ENCODE measurements at places on chromosomes 12 and 14. TPM values are rescaled to one million over a fixed set of nuclear protein-coding genes. Genes with fewer than 3 reads are reported as not detected.

The KRT85 gene
- not detected for polyA plus RNA-seq

The PLEKHG7 gene
- polyA plus RNA-seq, result 1.1 TPM

GRCh38 chr12:9961901-9962300, 9.3 kb upstream of the CLEC12A start:
- DNase-seq, result no peak

GRCh38 chr14:73008501-73008900, 18.4 kb downstream of the ZFYVE1 start:
- no peak for DNase-seq

The DNAI7 gene
- polyA plus RNA-seq, result 4.4 TPM

- no peak for DNase-seq
Measured at GRCh38 chr14:70807898-70808415, 1.4 kb downstream of the MAP3K9 start.

- DNase-seq, result no peak
Measured at GRCh38 chr12:80698256-80698655, 9.2 kb upstream of the MYF6 start.

DNA sequence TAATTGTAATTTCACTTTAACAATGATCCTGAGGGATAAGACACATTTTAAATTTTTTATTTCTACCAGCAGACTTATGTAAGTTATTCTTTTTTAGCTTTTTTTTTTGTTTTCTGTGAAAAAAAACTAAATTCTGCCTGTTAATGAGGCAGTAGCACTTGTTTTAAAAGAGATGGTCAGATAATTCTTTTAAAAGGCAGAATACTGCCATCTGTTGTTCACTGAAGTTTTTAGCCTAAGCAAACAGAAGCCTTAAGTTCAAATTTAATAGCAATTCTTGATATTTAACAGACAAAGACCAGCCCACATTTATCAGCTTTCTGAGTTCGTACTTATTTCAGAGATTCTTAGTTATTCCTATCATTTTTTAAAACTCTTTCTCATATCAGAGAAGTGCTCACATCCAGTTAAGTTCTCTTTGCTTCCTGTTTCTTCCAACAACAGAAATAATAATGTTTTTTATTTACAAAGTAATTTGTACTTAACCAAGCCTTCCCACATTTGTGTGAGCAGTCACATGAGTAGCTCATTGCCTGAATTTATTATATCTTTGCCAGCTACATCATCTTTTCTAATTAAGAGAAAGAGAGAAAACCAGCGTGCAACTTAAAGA, 93.4 kb upstream of the SLCO1C1 start:
- peak; percentile 18 for DNase-seq

DNA sequence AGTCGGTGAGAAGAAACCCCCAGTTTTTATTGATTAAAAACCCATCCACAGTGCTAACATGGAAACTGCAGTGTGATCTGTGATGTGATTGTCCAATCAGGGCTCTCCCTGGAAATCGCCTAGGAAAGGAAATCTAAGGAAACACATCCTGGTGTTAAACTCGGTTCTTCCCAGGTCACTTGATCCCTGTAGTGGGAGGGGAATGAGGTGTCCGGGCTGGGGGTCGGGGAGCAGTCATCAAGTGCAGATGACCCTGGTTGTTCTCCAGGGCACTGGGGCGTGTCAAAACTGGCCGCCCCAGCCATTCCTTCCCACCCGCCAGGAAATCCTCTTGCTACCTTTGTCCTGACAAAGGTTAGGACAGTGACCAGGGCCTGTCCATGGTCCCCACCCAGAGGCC, 20.8 kb downstream of the RAB35 start:
- no peak for DNase-seq

The CD63 gene
- polyA plus RNA-seq, result 692 TPM
